HAP-1 (cell line): ENCODE measurements at places on chromosomes 2 and 18.

DNA sequence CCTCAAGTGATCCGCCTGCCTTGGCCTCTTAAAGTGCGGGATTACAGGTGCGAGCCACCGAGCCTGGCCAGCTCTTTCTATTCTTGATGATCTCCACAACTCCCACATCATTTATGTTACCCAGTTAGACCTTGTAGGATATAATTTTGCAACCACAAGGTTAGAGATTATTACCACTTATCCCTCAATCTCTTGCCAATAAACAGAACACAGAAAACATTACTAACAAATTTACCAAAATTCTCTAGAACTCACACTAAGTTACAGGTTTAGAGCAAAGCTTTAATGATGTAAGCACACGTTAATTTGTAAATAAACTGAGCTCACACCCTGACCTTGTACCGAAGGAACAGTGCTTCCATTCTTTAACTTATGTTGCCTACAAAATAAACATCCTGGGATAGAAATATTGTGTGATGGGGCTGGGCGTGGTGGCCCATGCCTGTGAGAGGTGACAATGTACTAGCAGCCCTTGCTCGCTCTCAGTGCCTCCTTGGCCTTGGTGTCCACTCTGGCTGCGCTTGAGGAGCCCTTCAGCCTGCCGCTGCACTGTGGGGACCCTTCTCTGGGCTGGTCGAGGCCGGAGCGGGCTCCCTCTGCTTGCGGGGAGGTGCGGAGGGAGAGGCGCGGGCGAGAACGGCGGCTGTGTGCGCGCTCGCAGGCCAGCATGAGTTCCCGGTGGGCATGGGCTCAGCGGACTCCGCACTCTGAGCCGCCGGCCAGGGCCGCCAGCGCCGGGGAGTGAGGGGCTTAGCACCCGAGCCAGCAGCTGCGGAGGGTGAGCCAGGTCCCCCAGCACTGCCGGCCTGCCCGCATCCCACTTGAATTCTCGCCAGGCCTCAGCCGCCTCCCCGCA is 42.1 kb upstream of the ITSN2 start:
- no peak for DNase-seq

DNA sequence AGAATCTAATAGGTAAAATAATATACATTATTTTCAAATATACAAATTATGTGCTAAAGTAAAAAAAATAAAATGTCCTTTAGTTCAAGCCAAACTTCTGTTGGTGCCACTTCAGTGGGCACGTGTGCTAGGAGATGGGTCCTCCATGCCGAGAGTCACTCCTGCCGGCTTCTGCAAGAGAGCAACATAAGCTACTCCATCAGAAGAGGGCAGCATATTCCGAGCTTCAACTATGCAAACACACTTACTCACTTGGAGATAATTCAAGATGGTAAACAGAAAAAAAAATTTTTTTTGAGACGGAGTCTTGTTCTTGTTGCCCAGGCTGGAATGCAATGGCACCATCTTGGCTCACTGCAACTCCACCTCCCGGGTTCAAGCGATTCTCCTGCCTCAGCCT is 24.4 kb downstream of the CNOT11 start:
- no peak for DNase-seq

DNA sequence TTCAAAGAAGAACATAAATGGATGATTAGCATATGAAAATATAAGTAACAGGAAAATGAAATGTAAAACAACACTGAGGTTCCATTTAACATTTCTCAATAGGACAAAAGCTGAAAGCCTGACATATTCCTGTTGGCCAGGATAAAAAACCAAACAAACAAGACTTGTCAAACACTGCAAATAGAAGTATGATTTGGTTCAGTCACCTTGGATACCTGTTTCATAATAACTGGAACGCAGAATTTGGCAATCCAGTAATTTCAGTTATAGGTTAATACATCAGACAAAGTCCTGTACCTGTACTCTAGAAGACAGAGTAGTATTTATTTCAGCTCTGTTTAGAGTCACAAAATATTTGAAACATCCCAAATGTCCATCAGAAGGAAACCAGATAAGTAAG is 16.5 kb upstream of the EVA1A start:
- no peak for DNase-seq

DNA sequence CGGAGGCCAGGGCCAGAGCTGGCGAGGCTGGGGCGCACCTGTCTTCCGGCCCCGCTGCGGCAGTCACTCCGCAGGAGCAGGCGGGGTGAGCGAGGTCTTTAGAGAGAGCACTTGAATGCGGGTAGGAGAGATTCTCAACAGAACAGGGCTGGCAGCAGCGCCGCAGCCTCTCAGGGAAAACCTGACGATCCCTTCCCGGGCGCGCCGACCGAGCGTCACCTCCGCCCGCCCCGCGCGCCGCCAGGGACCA is 526 bp downstream of the PRKRA start:
- no peak for DNase-seq

DNA sequence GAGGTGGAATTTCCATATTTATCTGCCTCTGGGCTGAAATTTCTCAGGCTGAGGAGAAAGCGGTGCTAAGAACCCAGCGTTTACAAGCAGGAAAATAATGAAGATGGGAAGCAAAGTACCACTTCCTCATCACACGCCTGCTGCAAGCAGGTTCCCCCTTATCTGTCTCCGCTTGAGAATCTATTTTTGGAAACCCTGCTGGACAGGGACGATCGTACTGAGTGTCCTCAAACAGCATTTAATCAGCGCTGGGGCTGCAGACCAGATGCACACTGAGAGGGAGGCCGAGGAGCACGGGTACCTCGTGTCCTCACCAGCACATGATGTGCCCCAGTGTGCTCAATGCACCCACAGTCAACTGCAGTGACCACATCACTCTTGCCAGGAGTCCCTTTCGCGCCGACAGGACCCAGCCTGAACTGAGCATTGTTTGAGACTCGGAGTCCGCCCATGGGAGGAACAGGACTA is 160.4 kb downstream of the HDAC4 start:
- DNase-seq, result no peak

GRCh38 chr2:187055463-187055862 is 206.5 kb upstream of the ZSWIM2 start:
- no peak for DNase-seq

DNA sequence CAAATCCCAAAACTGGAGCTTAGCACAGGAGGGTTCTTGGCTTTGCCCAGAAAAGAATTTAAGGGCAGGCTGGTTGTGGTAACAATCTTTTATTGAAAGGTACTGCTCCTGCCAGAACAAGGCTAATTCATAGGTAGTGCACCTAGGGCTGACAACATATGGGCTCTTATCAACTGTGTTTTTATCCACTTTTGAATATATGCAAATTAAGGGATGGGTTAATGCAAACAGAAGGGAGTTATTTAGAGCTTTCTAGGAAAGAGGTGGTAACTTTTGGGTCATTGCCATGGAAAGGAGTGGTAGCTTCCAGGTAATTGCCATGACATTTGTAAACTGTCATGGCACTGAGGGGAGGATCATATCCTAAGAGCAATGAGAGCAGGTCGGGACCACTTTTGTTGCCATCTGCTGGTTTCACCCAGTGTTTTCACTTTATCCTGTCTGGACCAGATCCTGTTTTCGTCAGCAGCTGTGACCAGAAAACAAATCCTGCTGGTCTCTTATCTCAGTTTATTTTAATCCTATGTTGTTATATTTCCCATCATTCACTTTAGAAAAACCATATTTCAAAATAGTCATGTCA is 981 bp downstream of the C2orf66 start:
- DNase-seq, result no peak

GRCh38 chr2:46361920-46362666 is 64.9 kb downstream of the EPAS1 start:
- DNase-seq, result no peak

- DNase-seq, result no peak
Observed at GRCh38 chr18:57864615-57865121, 61.6 kb upstream of the ATP8B1 start.

GRCh38 chr2:174656676-174657176 is 59.1 kb upstream of the WIPF1 start:
- DNase-seq, result no peak

- DNase-seq, result no peak
Observed at GRCh38 chr2:24515335-24515734, 24.3 kb downstream of the NCOA1 start.

- peak; percentile 96 for DNase-seq
Observed at GRCh38 chr18:28175150-28175929, 1.6 kb downstream of the CDH2 start.

DNA sequence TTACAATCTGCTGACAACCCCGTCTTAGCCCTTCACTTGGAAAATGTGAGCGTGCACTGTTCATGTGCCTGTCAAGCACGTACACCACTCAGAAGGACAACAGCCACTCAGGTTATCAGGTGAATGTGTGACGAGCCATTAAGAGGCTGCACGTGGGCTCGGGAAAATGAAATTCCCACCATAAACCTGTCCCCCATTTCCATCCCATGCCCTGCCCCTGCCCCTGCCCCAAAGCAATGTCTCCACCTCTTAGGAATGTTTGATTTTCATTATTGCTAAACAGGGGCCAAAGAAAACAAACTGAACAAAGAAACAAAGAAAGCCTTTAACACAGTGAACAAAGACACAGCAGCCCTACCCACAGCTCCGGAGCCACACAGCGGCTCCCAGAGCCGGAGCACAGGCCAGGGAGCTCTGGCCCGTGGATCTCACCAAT is 90.5 kb downstream of the TMEM18 start:
- DNase-seq, result peak; percentile 72

DNA sequence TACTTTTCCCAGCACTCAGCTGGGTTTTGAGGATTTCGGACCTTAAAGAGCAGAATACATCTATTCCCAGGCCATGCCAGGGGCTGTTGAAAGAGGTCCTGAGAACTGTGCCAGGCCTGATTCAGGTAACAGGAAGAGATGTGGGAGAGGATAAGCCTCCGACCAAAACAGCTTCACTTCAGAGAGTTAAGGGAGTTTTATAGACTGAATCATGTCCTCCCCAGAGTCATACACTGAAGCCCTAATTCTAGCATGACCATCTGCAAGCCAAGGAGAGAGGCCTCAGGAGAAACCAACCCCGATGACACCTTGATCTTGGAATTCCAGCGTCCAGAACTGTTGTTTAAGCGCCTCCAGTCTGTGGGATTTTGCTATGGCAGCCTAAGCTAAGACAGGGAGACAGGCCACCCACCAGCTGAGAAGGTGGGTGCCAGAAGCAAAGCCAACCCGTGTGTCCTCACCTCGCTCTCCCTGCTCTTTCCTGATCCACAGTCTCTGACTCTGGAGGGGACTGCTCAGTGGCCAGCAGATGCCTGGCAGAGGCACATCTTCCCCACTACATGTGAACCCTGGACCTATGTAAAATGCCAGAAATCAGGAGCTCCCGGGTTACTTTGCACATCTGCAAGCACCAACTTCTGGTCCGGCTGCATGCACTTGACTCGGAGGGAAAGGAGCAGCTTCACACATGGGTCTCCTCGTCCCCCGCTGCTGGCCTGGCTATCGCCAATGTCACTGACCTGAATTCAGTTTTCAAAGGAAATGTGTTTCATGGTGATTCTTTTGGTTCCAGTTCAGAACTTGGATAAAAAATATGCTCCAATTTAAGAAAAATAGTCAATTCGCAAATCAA is 116.8 kb upstream of the EPC2 start:
- DNase-seq, result no peak

- peak; percentile 7 for DNase-seq
Observed at GRCh38 chr2:235740821-235741220, 247.0 kb downstream of the AGAP1 start.

GRCh38 chr2:134675314-134675713 is 43.5 kb downstream of the TMEM163 start:
- DNase-seq, result no peak

- no peak for DNase-seq
Observed at GRCh38 chr2:78541451-78542267, 483.8 kb upstream of the REG3G start.

DNA sequence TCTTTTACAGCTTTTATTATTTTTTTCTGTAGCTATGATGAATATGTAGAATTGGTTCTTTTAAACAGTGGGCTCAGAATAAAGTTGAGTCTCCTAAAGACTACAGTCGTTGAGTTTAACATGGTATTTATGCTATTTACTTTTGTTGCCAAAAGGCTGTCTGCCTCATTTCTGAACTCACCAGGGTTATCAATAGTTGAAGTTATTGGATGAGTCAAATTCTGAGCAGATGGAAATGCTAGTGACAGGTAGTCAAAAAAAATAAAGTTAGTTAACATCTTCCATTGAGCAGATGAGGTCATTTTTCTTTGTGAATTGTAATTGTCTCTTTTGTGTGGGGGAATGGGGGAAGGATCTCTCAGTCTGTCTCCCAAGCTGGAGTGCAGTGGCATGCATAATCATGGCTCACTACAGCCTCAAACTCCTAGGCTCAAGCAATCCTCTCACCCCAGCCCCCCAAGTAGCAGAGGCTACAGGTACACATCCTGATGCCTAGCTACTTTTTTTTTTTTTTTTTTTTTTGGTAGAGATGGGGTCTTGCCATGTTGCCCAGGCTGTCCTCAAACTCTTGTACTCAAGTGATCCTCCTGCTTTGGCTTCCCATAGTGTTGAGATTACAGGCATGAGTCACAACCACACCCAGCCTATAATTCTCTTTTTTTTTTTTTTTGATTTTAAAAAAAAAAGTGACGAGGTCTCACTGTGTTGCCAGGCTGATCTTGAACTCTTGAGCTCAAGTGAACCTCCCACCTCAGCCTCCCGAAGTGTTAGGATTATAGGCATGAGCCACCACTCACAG is 8.9 kb downstream of the PAPOLG start:
- DNase-seq, result no peak

- DNase-seq, result no peak
Observed at GRCh38 chr2:118668431-118669424, 178.7 kb downstream of the EN1 start.

- DNase-seq, result no peak
Observed at GRCh38 chr2:234247453-234248180, 197.1 kb downstream of the SPP2 start.

GRCh38 chr18:59540780-59541179 is 156.4 kb downstream of the CCBE1 start:
- DNase-seq, result no peak

- DNase-seq, result no peak
Observed at GRCh38 chr2:152176113-152176714, 651 bp upstream of the STAM2 start.

- no peak for DNase-seq
Observed at GRCh38 chr2:11419781-11420180, 46.2 kb downstream of the E2F6 start.

DNA sequence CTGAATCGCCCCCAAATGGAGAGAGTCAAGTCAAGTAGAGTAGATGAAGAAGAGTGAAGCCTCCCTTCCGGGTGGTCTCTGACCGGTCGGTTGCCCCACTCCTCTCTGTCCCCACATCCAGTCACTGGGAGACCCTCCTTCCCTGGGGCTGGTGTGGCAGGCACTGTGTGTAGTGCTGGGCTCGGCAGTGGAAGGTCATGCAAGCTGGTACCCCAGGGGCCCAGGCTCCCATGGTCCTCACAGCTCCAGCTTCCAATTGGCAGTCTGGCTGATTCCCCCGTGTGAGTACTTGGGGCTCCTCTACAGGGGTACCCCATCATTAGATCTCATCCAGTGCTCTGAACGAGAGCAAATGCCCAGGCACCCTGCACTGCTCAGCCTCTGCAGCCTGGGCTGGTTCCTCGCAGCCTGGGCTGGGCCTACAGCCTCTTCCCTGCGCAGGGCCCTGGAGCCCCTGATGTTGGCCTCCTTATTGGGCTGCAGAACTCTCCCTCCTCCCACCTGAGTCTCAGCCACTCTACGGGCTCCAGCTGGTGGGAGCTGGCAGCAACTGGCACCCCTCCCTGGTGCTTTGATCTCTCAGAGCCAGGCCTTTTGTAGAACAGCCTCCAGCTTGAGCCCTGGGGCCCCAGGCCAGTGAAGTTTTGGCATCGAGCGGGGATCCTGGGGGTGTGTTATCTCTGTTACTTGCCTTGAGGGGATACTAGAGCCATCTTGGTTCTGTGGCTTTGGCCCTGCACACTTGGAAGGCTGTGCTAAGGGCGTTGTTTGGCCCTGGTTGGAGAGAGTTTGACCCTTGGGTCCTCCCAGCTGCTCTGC is 187.8 kb upstream of the HDAC4 start:
- no peak for DNase-seq
